Regular cardiac myocyte (primary cell): ENCODE measurements at places on chromosomes 12 and 14. TPM values are rescaled to one million over a fixed set of nuclear protein-coding genes. Genes with fewer than 3 reads are reported as not detected.

The LYSET gene
- 7.3 and 11.9 TPM in 2 replicates for total RNA-seq

The SEC23A gene
- 498 and 586 TPM in 2 replicates for total RNA-seq

The PNP gene
- total RNA-seq, result 47.1 and 164 TPM in 2 replicates

The ATG101 gene
- 93.9 and 129 TPM in 2 replicates for total RNA-seq
